ENCODE measurements at places on chromosomes 7 and 10. TPM values are rescaled to one million over a fixed set of nuclear protein-coding genes. Genes with fewer than 3 reads are reported as not detected.

- no peaks in the 10 kb centered on the region for H3K4me1 ChIP-seq
- no peak overlapping the region for H3K27ac ChIP-seq
- DNase-seq, result no peak
- no peak overlapping the region for H3K4me3 ChIP-seq
- no peaks in the 10 kb centered on the region for H3K36me3 ChIP-seq
These were observed 171.8 kb downstream of the NEURL1 start for GRCh38 chr10:103665162-103665889.

DNA sequence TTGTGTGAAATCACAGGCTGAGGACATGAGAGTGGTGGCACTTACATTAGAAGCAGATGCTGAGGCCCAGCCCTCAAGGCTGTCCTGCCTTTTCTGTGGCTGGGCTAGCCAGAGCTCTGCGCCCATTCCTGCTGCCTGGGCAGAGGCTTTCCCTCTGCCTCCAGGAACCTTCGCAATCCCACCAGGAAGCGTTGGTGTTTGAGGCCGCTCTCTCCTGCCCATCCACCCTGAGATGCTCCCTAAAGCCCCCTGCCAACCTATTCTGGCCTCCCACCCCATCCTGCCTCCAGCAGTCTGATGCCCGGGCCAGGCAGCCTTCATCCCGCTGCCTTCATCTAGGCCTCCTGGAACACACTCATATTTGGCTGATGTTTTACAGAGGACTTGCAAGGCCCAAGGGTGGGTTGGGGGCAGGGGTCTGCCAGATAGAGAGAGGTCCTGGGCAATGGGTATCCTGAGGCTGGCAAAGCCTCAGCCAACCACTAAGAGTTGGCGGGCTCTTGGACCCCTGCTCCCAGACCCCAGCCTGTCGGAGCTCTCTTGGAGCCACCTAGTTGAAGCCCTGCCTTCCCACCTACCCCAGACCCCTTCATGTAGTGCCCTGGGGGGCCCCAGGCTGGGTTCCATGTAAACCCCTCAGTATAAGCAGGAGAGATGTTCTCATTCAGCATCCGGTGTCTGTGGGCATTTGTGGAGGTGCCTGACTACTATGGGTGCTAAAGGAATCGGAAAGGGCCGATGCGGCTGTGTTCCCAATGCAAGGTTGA lies 32.7 kb downstream of the LDB3 start:
- no peak for DNase-seq
- no peak overlapping the region for H3K27ac ChIP-seq
- no peaks in the 10 kb centered on the region for H3K36me3 ChIP-seq
- H3K4me3 ChIP-seq, result no peak overlapping the region
- no peaks in the 10 kb centered on the region for H3K27me3 ChIP-seq
- H3K4me1 ChIP-seq, result no peaks in the 10 kb centered on the region

DNA sequence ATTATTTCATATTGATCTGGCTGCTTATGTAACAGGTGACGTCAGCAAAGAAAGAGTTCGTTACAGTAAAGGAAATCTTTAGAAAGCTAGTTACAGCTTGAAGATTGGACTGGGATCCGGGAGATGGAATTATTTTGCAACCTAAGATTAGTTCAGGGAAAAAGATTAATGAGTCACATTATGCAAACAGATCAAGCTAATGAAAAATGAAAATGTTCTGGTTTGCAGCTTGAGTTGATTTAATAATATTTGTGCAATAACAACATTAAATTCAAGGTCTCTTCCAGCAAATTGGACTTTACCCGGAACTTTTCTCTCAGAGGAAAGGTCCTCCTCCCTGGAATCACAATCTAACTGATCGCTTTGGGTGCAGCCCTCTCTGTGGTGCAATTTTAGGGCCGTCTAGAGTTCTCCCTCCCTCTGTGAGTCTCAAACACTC lies 119.5 kb downstream of the OTUD1 start:
- no peaks in the 10 kb centered on the region for H3K4me1 ChIP-seq
- no peaks in the 10 kb centered on the region for H3K27me3 ChIP-seq
- no peak overlapping the region for H3K4me3 ChIP-seq
- H3K36me3 ChIP-seq, result no peaks in the 10 kb centered on the region
- no peak overlapping the region for H3K27ac ChIP-seq

DNA sequence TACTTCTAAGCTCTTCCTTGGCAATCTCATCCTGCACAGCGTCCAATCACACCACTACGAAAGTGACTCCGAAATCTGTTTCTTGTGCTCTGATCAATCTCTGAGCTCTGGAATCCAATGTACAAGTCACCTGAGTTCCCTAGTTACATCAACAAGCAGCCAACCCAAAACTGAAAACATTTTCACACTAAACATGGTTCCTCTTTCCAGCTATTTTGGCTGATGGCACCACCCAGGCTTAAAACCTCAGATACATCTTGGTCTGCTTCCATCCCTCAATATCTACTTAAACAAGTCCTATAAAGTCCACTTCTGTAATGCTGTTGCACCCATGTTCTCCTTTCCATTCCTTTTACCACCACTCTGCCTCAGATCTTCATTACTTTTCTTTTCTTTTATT lies 3.6 kb downstream of the BLOC1S2 start:
- H3K4me1 ChIP-seq, result no peaks in the 10 kb centered on the region
- no peak overlapping the region for H3K4me3 ChIP-seq
- H3K27ac ChIP-seq, result no peak overlapping the region
- no peak for DNase-seq
- H3K36me3 ChIP-seq, result no peaks in the 10 kb centered on the region

- no peaks in the 10 kb centered on the region for H3K27me3 ChIP-seq
- DNase-seq, result no peak
- no peaks in the 10 kb centered on the region for H3K36me3 ChIP-seq
- no peak overlapping the region for H3K27ac ChIP-seq
- no peaks in the 10 kb centered on the region for H3K4me1 ChIP-seq
These were observed 286.1 kb upstream of the NPSR1 start for GRCh38 chr7:34371922-34372321.

DNA sequence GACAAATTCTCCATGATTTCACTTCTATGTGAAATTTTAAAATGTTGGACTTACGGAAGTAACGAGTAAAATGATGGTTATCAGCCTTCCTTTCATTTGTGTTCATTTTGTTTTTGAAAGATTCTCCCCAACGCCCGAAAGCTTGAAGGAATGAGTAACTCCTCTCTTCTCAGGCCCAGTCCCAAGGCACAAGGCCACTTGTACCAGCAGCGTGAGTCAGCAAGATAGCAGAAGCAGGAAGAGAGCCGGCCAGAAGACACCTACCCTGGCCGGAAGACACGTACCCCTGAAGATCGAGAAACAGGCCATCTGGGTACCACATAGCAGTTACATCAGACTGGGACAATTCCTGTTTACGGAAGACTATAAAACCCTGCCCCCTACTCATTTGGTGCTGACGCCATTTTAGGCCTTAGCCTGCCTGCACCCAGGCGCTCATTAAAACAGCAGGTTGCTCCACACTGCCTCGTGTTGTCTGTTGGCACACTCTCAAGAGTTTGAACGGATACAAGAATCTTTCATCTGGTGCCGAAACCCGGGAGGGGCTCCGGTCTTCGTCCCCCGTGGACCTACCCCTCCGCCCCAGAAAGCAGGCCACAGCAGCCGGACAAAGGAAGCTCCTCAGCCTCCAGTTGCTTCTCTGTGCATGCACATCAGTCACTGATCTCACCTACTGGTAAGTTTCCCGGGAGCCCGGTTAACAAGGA lies 60.4 kb downstream of the LRRC17 start:
- DNase-seq, result no peak
- no peaks in the 10 kb centered on the region for H3K36me3 ChIP-seq
- no peak overlapping the region for H3K4me3 ChIP-seq
- no peak overlapping the region for H3K27ac ChIP-seq

GRCh38 chr10:66788178-66788987 lies 137.5 kb upstream of the LRRTM3 start:
- H3K4me1 ChIP-seq, result no peaks in the 10 kb centered on the region
- no peak overlapping the region for H3K27ac ChIP-seq
- no peak for DNase-seq
- no peaks in the 10 kb centered on the region for H3K36me3 ChIP-seq
- no peak overlapping the region for H3K4me3 ChIP-seq

DNA sequence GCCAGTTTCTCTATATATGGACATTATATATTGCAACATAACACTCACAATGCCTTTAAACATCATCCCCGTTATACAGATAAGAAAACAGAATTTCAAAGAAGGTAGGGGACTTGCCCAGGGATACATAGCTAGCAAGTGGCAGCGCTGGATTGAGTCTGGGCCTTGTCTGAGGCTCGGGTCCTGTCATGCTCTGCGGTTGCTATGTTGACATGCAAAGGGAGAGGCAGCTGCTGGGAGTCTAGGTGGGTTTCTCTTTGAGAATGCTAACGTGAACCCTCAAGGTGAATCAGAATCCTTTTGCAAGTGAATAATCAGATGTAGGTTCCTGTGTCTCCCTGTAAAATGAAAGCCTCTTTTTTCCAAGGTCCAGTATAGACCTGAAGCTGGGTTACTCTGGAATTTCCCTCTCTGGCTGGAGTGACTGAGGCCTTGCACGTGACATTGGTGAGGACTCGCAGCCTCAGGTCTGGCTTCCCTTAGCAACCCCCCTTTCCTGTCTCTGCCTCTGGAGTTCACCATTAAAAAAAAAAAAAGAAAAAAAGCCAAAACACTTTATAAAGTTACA lies 38.9 kb downstream of the TCF7L2 start:
- no peaks in the 10 kb centered on the region for H3K36me3 ChIP-seq
- H3K4me1 ChIP-seq, result peaks cover 6% of the 10 kb centered on the region
- H3K27ac ChIP-seq, result no peak overlapping the region
- DNase-seq, result no peak
- no peaks in the 10 kb centered on the region for H3K27me3 ChIP-seq

GRCh38 chr7:76267107-76267893 lies 35.2 kb upstream of the HSPB1 start:
- no peaks in the 10 kb centered on the region for H3K36me3 ChIP-seq
- H3K4me1 ChIP-seq, result no peaks in the 10 kb centered on the region
- no peak for DNase-seq

DNA sequence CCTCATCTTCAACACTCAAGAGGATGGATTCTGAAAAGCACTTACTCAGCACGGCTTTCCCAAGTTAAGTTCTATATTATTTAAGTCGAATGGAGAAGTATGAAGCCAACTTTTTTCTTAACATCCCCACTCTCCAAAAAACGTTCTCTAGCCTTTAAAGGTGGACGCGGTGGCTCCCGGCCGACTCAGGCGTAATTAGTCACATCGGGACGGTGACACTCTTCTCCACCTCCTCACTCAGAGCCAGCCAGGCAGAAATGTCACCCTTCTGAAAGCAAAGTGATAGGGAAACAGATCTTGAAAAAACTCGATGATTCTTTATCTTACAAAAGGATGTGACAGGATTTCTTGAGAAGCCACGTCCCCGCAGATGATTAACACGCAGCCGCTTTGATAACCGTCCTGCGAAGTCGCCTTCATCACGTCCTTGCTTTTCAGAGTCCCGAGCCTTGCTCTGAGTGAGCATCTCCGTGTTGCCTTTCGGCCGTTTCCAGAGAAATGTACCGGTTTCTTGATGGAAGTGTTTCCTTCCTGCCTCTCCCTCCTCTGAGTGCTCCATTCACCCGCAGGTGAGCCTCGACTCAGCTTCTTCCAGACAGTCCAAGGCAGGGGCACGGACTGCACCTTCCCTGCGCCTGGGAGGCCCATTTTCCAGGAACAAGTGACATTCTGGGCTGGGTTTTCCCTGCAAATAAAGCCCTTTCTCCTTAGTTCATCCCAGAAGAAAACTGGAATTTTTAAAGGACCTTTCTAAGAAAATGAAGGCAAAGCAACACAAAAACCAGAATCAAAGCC lies 314.8 kb downstream of the DNAJB6 start:
- no peak overlapping the region for H3K27ac ChIP-seq
- H3K4me3 ChIP-seq, result no peak overlapping the region
- no peaks in the 10 kb centered on the region for H3K27me3 ChIP-seq
- H3K36me3 ChIP-seq, result no peaks in the 10 kb centered on the region
- no peaks in the 10 kb centered on the region for H3K4me1 ChIP-seq

- no peak overlapping the region for H3K4me3 ChIP-seq
- no peaks in the 10 kb centered on the region for H3K36me3 ChIP-seq
- no peaks in the 10 kb centered on the region for H3K4me1 ChIP-seq
- DNase-seq, result no peak
These were observed 9.8 kb upstream of the TAX1BP1 start for GRCh38 chr7:27730112-27730511.

- no peak overlapping the region for H3K27ac ChIP-seq
- no peaks in the 10 kb centered on the region for H3K4me1 ChIP-seq
- H3K36me3 ChIP-seq, result no peaks in the 10 kb centered on the region
- H3K27me3 ChIP-seq, result no peaks in the 10 kb centered on the region
These were observed 154.5 kb upstream of the MAGI2 start for GRCh38 chr7:79608005-79608404.

- no peaks in the 10 kb centered on the region for H3K27me3 ChIP-seq
- no peak overlapping the region for H3K27ac ChIP-seq
- H3K4me3 ChIP-seq, result no peak overlapping the region
- no peaks in the 10 kb centered on the region for H3K4me1 ChIP-seq
- no peak for DNase-seq
- no peaks in the 10 kb centered on the region for H3K36me3 ChIP-seq
These were observed 186.3 kb downstream of the PRPF18 start for GRCh38 chr10:13773043-13773442.

DNA sequence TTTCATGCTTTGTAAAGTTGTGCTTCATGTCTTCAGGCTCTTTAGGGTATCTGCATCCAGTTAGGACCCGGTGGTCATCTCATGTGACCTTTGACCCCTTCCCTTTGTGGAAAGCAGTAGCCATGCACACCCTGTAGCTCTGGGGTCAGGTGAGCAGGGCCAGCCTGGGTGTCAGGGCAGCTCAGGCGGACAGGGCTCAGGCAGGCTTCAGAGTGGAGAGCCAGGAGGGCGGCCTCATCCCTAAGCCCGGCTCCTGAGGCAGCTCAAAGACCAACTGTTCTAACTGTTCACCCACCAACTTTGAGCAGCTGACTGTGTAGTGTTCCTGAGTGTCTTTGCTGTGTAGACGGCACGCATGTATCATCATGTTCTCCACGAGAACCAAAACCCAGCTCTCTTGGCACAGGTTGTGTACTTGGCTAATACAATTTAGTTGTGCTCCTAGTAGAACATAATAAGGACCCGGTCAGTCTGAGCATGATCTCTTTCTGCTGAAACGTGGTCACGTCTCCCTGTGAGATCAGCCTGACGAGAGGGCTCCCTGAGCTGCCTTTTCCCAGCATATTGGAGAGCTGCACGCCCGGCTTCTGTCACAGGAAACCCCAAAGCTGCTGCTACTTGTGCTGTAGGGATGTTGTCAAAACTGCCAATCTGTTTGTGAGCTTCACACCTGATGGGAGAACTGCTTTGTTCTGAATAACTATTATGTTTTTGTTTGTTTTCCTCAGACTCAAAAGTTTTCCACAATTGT lies 30.0 kb downstream of the EEPD1 start:
- H3K4me3 ChIP-seq, result no peak overlapping the region
- no peak for DNase-seq
- H3K36me3 ChIP-seq, result no peaks in the 10 kb centered on the region
- no peak overlapping the region for H3K27ac ChIP-seq
- no peaks in the 10 kb centered on the region for H3K27me3 ChIP-seq
- no peaks in the 10 kb centered on the region for H3K4me1 ChIP-seq

PNLIPRP1 gene
- 2.5 TPM for total RNA-seq

GRID2IP gene
- total RNA-seq, result 0.45 TPM

CYP26A1 gene
- total RNA-seq, result not detected

ACHE gene
- 5.3 TPM for total RNA-seq

RSPH10B2 gene
- total RNA-seq, result 0.42 TPM

GPR26 gene
- total RNA-seq, result not detected

All from colonic mucosa (tissue), 4 donors.